ENCODE measurements at places on chromosomes 6 and 20. TPM values are rescaled to one million over a fixed set of nuclear protein-coding genes. Genes with fewer than 3 reads are reported as not detected.

GRCh38 chr6:122984393-122984792, 11.6 kb upstream of the CLVS2 start:
- H3K27me3 ChIP-seq: no peaks in the 10 kb centered on the region
- no peaks in the 10 kb centered on the region for H3K4me1 ChIP-seq
- H3K27ac ChIP-seq: no peak overlapping the region
- no peak overlapping the region for H3K4me3 ChIP-seq

GRCh38 chr6:18485660-18486435, 98.7 kb downstream of the RNF144B start:
- H3K4me3 ChIP-seq: no peak overlapping the region
- H3K4me1 ChIP-seq: no peaks in the 10 kb centered on the region
- H3K36me3 ChIP-seq: no peaks in the 10 kb centered on the region
- no peaks in the 10 kb centered on the region for H3K27me3 ChIP-seq
- DNase-seq: no peak

GRCh38 chr6:70289299-70289698, 13.6 kb downstream of the COL9A1 start:
- H3K4me3 ChIP-seq: no peak overlapping the region
- H3K36me3 ChIP-seq: no peaks in the 10 kb centered on the region
- DNase-seq: no peak
- H3K4me1 ChIP-seq: no peaks in the 10 kb centered on the region

- H3K27ac ChIP-seq: no peak overlapping the region
- no peaks in the 10 kb centered on the region for H3K4me1 ChIP-seq
- H3K27me3 ChIP-seq: no peaks in the 10 kb centered on the region
- H3K4me3 ChIP-seq: no peak overlapping the region
- H3K36me3 ChIP-seq: peaks cover 20% of the 10 kb centered on the region
Observed at GRCh38 chr6:87633851-87634250, 43.9 kb downstream of the ORC3 start.

DNA sequence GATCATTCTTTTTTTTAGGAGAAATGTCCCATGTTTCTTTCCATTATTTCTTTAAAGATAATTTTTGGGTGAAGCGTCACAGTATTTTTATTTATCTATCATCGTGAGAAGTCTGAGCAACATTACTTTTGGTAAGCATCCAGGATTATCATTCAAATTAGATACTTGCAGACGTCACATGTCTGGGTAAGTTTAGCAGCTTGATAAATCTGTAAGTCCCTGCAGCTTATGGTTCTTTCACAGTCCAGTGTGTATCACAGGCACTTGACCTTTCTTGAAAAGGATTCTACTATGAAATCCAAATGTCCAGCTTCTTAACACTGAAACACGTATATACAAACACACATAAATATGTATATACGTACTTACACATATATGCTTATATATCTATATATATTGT, 359.4 kb downstream of the ESR1 start:
- H3K36me3 ChIP-seq: peaks cover 27% of the 10 kb centered on the region
- DNase-seq: no peak
- H3K27ac ChIP-seq: no peak overlapping the region
- no peaks in the 10 kb centered on the region for H3K4me1 ChIP-seq
- no peak overlapping the region for H3K4me3 ChIP-seq

DNA sequence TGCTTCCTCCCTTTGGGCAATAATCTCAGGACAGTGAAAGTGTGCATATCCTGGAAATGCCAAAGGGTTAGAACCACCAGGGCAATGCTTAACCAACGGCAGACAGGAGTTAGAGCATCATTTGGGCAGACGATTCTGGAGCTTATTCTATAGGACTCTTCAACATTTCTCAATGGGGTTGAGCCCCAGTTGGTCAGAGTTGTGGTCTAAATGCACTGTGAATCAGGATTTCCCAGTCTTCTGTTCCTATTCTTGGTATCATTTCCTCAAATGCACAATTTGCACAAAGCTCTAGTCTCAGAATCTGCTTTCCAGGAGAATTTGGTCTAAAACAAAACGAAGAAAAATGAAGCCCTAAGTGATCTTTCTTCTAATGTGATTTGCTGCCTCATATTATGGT, 389.6 kb upstream of the JAG1 start:
- DNase-seq: peak; percentile 16
- H3K4me1 ChIP-seq: peaks cover 12% of the 10 kb centered on the region
- H3K4me3 ChIP-seq: no peak overlapping the region
- peaks cover 2% of the 10 kb centered on the region for H3K27me3 ChIP-seq
- no peak overlapping the region for H3K27ac ChIP-seq
- H3K36me3 ChIP-seq: no peaks in the 10 kb centered on the region

GRCh38 chr6:33924681-33925080, 120.9 kb upstream of the MLN start:
- no peaks in the 10 kb centered on the region for H3K36me3 ChIP-seq
- no peaks in the 10 kb centered on the region for H3K4me1 ChIP-seq
- no peak overlapping the region for H3K27ac ChIP-seq
- H3K27me3 ChIP-seq: no peaks in the 10 kb centered on the region

DNA sequence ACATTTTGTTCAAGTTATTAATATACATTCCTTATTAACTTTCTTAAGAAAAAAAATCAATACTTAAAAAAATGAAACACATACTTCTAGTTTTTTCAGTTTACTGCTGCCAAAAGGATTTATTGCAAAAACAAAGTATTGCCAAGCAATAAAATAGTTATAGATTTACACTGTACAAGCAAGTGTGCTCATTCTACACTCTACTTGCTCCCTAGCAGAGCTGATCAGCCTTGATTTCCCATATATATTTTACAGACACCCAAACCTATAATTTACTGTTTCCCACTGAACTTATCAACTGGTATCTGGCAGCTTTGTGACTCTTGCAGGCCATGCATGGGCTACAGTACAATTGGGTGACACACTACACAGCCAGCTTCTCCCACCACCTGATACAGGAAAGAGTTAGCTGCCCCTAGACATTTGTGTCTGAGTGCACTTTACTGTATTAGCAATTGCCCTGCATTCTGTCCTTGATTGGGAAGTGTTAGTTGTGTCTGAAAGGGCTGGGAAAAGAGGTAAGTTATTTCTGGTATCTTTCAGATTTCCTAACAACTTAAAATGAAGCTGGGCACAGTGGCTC, 156.0 kb upstream of the BEND3 start:
- H3K4me3 ChIP-seq: no peak overlapping the region
- peaks cover 5% of the 10 kb centered on the region for H3K36me3 ChIP-seq
- no peak overlapping the region for H3K27ac ChIP-seq
- H3K4me1 ChIP-seq: no peaks in the 10 kb centered on the region
- no peaks in the 10 kb centered on the region for H3K27me3 ChIP-seq
- DNase-seq: no peak

GRCh38 chr20:51379601-51380341, 162.7 kb downstream of the NFATC2 start:
- H3K27ac ChIP-seq: no peak overlapping the region
- no peaks in the 10 kb centered on the region for H3K27me3 ChIP-seq
- no peaks in the 10 kb centered on the region for H3K4me1 ChIP-seq
- H3K36me3 ChIP-seq: no peaks in the 10 kb centered on the region

GRCh38 chr20:1567392-1568162, 10.1 kb upstream of the SIRPD start:
- peaks cover 76% of the 10 kb centered on the region for H3K4me1 ChIP-seq
- H3K4me3 ChIP-seq: no peak overlapping the region
- DNase-seq: peak; percentile 70
- H3K27me3 ChIP-seq: no peaks in the 10 kb centered on the region
- peak overlapping the region; percentile 89 for H3K27ac ChIP-seq

DNA sequence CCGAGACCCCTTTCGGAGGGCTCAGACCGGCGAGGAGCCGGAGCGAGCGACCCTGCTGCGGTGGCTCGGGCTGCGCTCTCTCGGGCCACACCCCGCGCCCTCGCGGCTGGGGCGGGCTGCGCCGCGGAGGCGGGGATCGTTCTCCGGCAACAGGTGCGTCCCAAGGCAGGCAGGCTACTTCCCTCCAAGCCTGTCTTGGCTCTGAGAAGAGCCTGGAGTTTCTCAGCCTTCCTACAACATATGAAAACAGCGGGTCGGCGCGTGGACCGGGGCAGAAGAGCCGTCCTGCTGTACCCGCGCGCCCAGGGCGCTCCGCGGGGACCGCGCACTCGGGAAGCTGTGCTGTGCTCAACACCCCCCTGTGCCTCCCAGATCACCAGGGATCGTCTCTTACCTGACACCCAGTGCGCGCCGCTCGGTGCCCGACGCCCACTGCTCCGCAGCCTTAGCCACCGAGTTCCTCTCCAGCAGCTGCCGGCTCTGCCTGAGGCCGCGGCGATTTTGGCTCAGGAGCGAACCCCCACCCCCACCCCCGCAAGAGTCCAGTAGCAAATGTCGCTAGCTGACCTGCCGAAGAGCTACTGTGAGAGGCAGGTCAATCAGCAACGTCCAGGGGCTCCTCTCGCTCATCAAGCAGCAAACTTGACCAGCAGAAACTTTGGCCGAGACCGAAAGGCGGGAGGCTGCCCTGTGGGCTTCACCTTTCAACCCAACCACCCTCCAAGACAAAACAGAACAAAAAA, 3.7 kb upstream of the OLIG3 start:
- peaks cover 7% of the 10 kb centered on the region for H3K4me1 ChIP-seq
- no peak overlapping the region for H3K27ac ChIP-seq
- peaks cover 91% of the 10 kb centered on the region for H3K27me3 ChIP-seq

GRCh38 chr6:20900389-20901160, 366.3 kb downstream of the CDKAL1 start:
- no peaks in the 10 kb centered on the region for H3K36me3 ChIP-seq
- no peaks in the 10 kb centered on the region for H3K27me3 ChIP-seq
- no peak for DNase-seq

- no peaks in the 10 kb centered on the region for H3K27me3 ChIP-seq
- no peak for DNase-seq
- no peak overlapping the region for H3K4me3 ChIP-seq
- H3K36me3 ChIP-seq: peaks cover 59% of the 10 kb centered on the region
- no peaks in the 10 kb centered on the region for H3K4me1 ChIP-seq
Observed at GRCh38 chr20:32438331-32438858, 80.3 kb downstream of the ASXL1 start.

GRCh38 chr20:54148947-54149764, 24.6 kb downstream of the CYP24A1 start:
- DNase-seq: no peak
- no peaks in the 10 kb centered on the region for H3K36me3 ChIP-seq
- no peak overlapping the region for H3K27ac ChIP-seq
- H3K4me3 ChIP-seq: no peak overlapping the region

DNA sequence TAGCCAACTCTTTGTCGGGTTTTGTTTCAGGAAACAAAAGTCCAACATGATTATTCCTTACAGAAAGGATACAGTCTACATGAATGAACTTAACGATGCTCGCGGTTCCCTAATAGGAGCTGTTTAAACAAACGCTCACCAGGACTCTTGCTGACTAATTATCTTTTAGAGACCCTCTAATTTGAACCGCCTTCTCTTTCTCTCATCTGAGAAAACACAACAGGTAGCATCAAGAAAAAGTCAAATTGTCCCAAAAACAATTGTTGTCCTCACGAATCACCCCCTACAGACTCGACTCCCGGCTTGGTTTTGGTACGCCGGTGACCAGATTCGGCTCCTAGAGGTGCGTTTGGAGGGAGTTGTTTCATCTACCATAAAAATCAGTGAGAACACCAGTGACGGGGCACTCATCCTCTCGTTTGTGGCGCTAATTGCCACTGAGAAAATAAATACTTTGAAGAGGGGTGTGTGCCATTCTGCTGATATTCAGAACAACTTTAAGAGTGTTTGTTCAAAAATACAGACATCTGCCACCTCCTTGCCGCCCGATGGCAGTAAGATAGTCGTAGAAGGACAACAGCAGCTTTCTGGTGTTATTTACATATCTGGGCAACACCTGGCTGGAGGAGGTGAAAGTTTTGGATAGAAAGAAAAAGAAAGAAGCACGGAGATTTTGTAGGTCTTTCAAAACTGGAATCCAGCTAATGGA, 1.1 kb upstream of the SIM1 start:
- no peak overlapping the region for H3K27ac ChIP-seq
- H3K36me3 ChIP-seq: no peaks in the 10 kb centered on the region
- DNase-seq: no peak
- no peak overlapping the region for H3K4me3 ChIP-seq
- H3K27me3 ChIP-seq: peaks cover 99% of the 10 kb centered on the region

- H3K27ac ChIP-seq: no peak overlapping the region
- peaks cover 4% of the 10 kb centered on the region for H3K4me1 ChIP-seq
- H3K36me3 ChIP-seq: no peaks in the 10 kb centered on the region
Observed at GRCh38 chr6:106939848-106940247, 34.7 kb downstream of the CD24 start.

DNA sequence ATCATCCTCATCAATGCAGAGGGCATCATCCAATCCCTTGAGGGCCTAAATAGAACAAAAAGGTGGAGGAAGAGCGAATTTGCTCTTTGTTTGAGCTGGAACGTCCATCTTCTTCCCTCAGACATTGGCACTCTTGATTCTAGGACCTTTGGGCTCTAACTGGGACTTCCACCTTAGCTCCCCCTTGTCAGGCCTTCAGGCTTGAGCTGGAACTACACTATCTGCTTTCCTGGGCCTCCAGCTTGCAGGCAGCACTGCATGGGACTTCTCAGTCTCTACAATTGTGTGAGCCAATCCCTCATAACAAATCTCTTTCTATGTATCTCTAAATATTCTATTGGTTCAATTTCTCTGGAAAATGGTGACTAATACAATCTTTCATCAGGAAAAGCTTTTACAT, 155.4 kb downstream of the MCHR2 start:
- H3K4me3 ChIP-seq: no peak overlapping the region
- H3K36me3 ChIP-seq: no peaks in the 10 kb centered on the region
- DNase-seq: no peak
- H3K4me1 ChIP-seq: no peaks in the 10 kb centered on the region
- H3K27me3 ChIP-seq: no peaks in the 10 kb centered on the region

DNA sequence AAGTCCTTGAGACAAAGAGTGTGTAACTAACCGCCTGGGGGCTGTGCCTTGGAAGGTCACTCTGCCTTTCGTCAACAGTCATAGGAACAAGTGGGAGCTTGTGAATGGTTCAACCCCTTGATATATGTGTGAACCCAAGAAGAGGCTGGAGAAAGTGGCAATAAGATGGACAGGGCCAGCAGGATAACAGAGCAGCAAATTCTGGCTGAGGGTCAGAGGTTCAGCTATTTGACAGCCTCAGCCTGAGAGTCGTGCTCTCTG, 54.9 kb downstream of the CPNE5 start:
- no peak overlapping the region for H3K27ac ChIP-seq
- H3K4me1 ChIP-seq: peaks cover 19% of the 10 kb centered on the region
- no peak for DNase-seq
- H3K4me3 ChIP-seq: no peak overlapping the region
- H3K27me3 ChIP-seq: peaks cover 2% of the 10 kb centered on the region

DNA sequence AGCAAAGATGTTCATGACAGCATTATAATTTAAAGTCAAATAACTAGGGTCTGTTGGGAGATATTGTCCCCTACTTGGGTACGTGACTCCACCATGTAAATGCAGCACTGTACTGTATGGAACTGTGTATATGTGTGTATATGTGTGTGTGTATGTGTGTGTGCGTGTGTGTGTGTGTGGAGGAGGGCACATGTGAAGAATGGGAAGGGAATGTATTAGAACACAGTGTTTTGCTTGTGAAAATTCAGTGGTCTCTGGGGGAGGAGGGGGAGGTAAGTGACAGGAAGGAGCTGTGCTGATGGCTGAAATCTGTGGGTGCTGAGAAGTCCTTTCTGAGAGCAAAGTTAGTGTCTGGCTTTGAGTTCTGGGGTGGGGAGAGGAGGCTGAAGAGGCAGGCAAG, 23.9 kb upstream of the VEGFA start:
- peaks cover 6% of the 10 kb centered on the region for H3K27me3 ChIP-seq
- H3K27ac ChIP-seq: no peak overlapping the region
- no peak for DNase-seq
- no peaks in the 10 kb centered on the region for H3K36me3 ChIP-seq
- no peaks in the 10 kb centered on the region for H3K4me1 ChIP-seq

TRMT11 gene
- 3.3 TPM for polyA plus RNA-seq

SNX9 gene
- polyA plus RNA-seq: 7.2 TPM

FKBP1C gene
- 0.44 TPM for polyA plus RNA-seq

OXT gene
- not detected for polyA plus RNA-seq

FAM83D gene
- 0.15 TPM for polyA plus RNA-seq

RHAG gene
- polyA plus RNA-seq: not detected

SNX3 gene
- 134 TPM for polyA plus RNA-seq

MLN gene
- polyA plus RNA-seq: not detected

RRAGD gene
- polyA plus RNA-seq: 1.6 TPM

FAM217A gene
- polyA plus RNA-seq: not detected

C6orf163 gene
- not detected for polyA plus RNA-seq
